ENCODE measurements at places on chromosomes 4 and X.

DNA sequence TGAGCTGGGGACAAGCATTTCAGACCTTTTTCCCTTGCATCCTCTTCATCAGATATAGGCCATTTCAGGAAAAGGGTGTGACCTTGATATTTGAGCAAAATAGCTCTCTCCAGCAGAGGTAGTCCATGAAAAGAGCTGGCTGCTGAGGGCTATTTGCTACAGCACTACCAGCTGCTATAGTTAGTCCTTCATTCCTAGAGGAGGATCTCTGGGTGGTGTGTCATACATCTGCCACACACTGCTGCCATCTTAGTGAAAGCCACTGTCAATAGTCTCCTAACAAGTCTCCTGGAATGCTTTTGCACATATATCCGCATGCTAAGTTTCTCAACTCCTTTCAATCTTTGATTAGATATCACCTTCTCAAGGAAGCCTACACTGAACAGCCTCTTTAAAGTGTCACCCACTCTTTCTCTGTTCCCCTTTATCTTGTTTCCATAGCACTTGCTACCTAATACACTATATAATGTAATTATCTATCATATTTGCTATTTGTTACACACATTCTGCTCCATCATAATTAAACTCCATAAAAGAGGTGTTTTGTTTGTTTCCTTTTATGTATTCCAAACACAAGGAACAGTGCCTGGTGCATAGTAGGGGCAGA lies 131.9 kb downstream of the TBC1D19 start:
- H3K27me3 ChIP-seq, result no peaks in the 10 kb centered on the region
- DNase-seq, result no peak
- H3K4me1 ChIP-seq, result no peaks in the 10 kb centered on the region
- no peak overlapping the region for H3K4me3 ChIP-seq

- no peak overlapping the region for H3K4me3 ChIP-seq
- H3K4me1 ChIP-seq, result no peaks in the 10 kb centered on the region
- H3K27ac ChIP-seq, result no peak overlapping the region
- H3K27me3 ChIP-seq, result no peaks in the 10 kb centered on the region
- DNase-seq, result no peak
These were observed 190.6 kb upstream of the NEIL3 start for GRCh38 chr4:177119021-177119471.

GRCh38 chr4:38914854-38915253 lies 47.2 kb downstream of the FAM114A1 start:
- H3K27ac ChIP-seq, result peak overlapping the region; percentile 58
- H3K4me1 ChIP-seq, result peaks cover 9% of the 10 kb centered on the region
- no peaks in the 10 kb centered on the region for H3K27me3 ChIP-seq
- DNase-seq, result no peak

DNA sequence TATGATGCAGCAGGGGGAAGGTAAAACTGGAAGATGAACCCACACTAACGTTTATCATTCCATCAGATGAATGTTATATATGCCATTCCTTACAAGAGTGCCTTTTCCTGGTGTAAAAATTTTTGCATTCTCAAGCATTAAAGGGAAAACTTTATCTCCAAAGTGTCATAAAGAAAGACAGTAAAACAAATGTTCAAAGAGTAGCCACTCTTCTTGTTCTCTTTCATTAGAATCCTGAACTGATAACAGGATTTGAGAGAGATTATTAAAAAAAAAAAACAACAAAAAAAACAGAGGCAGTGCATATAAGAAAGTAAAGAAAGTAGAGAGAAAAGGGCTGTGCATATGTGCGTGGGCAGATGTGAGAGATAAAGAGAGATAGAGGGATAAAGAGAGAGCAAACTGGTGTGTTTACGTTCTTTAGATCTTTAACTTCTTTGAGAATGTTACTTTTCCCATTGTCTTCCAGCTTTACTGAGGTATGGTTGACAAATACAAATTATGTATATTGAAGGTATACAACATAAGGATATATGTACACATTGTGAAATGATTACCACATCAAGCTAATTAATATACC lies 275.4 kb downstream of the HS3ST1 start:
- H3K4me1 ChIP-seq, result no peaks in the 10 kb centered on the region
- DNase-seq, result no peak
- no peaks in the 10 kb centered on the region for H3K36me3 ChIP-seq
- H3K27me3 ChIP-seq, result peaks cover 2% of the 10 kb centered on the region

DNA sequence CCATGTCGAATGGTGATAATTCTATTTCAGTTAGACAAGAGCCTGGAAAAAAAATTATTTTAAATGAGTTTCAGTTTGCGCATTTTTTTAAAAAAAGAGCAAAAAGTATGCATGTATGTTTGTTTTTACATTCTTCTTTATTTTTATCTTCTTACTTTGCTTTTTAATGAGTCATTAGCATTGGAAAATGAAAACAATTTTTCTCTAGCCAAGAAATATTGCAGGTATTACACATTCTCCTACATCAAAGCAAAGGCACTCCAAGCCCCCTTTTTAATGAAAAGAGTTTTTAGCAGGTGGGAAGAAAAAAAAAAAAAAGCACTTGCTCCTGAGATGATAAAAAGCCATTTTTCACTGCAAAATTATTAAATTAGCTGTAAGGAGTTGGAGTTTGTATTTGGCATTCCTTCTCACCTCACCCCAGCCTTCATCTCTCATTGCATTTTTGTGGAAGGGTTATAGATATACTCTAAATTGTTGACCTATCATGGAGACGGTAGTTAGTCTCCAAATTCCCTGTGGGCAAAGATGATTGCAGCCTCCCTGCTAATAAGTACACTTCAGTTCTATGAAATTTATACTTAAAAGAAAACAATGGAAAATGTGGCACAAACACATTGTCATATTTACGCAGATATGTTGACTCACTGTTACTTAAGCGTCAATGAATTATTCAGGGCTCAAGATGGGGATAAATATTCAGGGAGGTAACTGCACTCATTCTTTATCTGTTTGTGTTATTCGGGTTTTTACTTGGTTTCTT lies 43.8 kb downstream of the PALLD start:
- no peaks in the 10 kb centered on the region for H3K4me1 ChIP-seq
- no peak overlapping the region for H3K4me3 ChIP-seq
- peaks cover 11% of the 10 kb centered on the region for H3K27me3 ChIP-seq
- H3K36me3 ChIP-seq, result no peaks in the 10 kb centered on the region

- H3K4me3 ChIP-seq, result no peak overlapping the region
- DNase-seq, result no peak
- H3K27ac ChIP-seq, result no peak overlapping the region
- peaks cover 3% of the 10 kb centered on the region for H3K27me3 ChIP-seq
These were observed 83.3 kb downstream of the SNCA start for GRCh38 chr4:89753601-89754066.

Measured in activated CD8-positive, alpha-beta T cell treated with anti-CD3 and anti-CD28 coated beads, Interleukin-2, amount 10 ng/mL, durations not matched to agents 7 days and 5 days (primary cell).